ENCODE measurements at places on chromosomes 6 and 20.

GRCh38 chr6:12621754-12622153 is 94.8 kb upstream of the PHACTR1 start:
- no peak for DNase-seq

DNA sequence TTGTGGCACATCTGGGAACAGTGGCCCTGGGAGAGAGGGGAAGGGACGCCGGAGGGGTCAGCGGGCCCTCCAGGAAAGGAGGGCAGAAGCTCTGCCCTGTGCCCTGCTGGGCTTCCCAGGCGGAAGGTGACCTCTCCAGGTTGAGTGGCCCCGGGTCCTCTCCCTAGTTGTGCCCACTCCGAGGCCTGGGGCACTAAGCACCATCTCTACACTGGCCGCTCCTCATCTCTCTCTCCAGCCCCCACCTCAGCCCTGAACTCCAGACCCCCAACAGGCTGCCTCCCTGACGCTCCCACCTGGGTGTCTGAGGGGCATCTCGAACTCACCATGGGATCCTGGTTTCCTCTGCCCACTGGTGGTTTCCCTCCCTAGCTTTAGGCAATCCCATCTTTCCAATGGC is 18.1 kb downstream of the KCNG1 start:
- DNase-seq = no peak

GRCh38 chr20:46298374-46298773 is 9.9 kb downstream of the CDH22 start:
- no peak for DNase-seq

GRCh38 chr6:93418033-93418407 is 1.3 kb downstream of the EPHA7 start:
- no peak for DNase-seq

GRCh38 chr6:135260612-135261011 is 79.5 kb downstream of the MYB start:
- no peak for DNase-seq

- DNase-seq = no peak
Measured at GRCh38 chr6:34555007-34555322, 1.2 kb downstream of the SPDEF start.

- peak; percentile 60 for DNase-seq
Measured at GRCh38 chr6:1713016-1713600, 103.4 kb downstream of the FOXC1 start.

Data from astrocyte of the hippocampus (primary cell).